ENCODE measurements at places on chromosomes 1 and 21.
A peak's percentile ranks its signal among the peaks of the same experiment; 100 is the strongest.

GRCh38 chr1:244076740-244077139, 25.7 kb downstream of the ZBTB18 start:
- H3K4me1 ChIP-seq, result peaks cover 42% of the 10 kb centered on the region
- no peaks in the 10 kb centered on the region for H3K36me3 ChIP-seq
- no peak for DNase-seq
- H3K4me3 ChIP-seq, result no peak overlapping the region

DNA sequence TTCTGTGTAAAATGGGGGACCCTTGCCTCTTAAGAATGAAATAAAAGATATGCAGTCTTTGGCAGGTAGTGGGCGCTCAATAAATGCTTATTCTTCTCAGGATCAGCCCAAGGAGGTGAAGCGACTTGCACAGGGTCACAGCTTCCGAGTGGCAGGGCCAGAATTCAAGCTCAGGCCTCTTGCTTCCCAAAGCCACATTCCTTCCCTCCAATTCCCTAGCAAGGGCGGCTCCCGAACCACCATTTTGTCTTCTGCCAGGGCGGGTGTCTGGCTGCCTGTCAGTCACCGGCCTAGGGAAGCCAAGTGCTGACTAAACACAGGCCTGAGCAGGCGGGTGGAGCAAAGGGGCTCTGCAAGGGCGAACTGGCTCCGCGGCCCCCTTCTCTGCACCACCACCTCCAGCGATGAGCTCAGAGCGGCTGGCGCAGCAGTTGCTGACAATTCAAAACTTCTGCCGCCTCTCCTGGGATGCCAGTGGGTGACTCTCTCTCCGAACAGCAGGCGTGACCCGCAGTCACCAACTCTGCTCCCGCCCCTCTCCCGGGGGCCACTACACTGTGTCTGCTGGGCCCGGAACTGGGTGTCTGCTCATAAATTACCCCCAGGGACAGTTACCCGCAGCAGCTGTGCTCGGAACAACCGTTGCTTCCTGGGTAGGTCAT, 10.8 kb downstream of the GPR3 start:
- no peaks in the 10 kb centered on the region for H3K36me3 ChIP-seq
- H3K27me3 ChIP-seq, result no peaks in the 10 kb centered on the region
- DNase-seq, result peak; percentile 46
- no peak overlapping the region for H3K4me3 ChIP-seq

DNA sequence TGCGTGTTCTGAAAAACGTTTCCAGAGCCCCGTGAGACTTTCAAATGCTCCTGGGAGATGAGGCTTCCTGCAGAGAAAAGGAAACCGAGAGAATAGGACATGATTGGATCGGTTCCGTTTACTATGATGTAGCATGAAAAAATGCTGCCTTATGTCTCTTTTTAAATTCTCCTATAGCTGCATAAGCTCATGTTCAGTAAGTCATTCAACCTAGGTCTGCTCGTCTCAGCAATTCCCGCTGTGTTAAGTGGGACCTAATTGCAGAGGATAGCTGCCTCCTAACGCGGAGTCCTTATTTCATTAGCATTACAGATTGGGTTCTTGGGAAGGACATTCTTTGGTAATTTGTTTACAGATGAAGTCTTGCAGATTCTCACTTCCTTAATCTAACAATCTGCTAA, 165.3 kb downstream of the GALNT2 start:
- H3K4me1 ChIP-seq, result no peaks in the 10 kb centered on the region
- DNase-seq, result no peak
- H3K27ac ChIP-seq, result no peak overlapping the region
- no peaks in the 10 kb centered on the region for H3K27me3 ChIP-seq
- no peak overlapping the region for H3K4me3 ChIP-seq

DNA sequence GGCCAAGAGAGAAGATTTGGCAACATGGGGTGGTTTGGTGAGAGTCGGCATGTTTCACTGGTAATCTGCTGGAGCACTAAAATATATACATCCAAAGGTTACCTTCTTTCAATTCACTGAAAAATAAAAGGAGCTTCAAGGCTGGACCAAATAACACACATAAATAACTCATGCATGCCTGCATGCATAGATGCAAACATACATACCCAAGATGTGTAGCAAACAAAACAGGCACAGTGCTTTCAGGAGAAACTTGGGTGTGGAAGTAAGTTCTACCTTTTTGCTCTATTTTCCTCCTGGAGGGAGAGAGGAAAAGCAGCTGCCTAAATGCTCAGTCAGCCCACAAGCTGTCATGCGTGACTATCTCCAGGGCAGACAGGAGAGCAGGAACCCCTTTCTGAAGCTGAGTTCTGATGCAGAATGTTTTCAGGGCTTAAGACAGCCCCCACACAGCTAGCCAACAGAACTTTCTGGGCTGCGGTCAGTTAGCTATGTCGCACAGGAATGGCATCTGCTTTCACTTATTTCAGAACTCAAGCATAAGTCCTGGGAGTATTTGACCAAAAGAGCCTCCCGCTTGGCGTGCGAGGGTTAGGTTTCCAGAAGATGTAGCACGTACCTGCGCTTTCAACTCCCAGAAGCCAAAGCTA, 166.2 kb downstream of the TOMM20 start:
- peak overlapping the region; percentile 35 for H3K4me3 ChIP-seq
- H3K36me3 ChIP-seq, result no peaks in the 10 kb centered on the region
- H3K27me3 ChIP-seq, result no peaks in the 10 kb centered on the region
- peak; percentile 10 for DNase-seq
- peaks cover 57% of the 10 kb centered on the region for H3K4me1 ChIP-seq

GRCh38 chr1:54163051-54163450, 10.3 kb upstream of the CDCP2 start:
- no peaks in the 10 kb centered on the region for H3K4me1 ChIP-seq
- no peak overlapping the region for H3K27ac ChIP-seq
- no peak for DNase-seq

DNA sequence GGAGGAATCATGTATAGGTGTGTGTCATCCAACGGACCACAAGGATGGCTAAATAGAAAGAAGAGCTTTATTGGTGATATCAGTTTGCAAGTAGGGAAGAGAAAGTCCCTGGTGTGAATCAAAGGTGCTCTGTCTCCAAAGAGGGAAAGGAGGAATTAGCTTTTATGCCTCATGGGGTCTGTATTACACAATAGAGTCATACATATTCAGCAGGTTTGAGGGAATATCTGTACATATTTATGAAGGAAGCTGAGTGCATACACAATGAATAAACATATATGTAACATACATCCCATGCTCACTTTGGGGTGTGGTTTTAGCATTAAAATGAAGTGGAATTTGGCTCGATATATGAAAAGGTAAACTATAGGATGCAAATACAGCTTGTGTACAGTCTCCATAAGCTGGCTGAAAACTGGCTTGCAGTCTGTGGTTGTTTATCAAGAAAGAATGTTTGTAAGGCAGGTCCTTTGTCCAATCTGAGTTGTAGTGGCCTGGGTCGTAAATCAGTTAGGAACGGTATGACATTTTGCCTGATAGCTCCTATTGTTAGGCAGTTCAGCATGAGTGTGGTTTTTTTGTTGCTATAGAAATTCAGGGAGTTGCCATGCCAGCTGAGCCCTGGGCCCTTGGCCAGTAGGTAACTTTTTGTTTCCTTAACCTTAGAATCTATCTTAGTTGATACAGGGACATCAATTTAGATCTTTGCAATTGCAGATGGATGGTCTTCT, 198.0 kb upstream of the ZP4 start:
- no peak for DNase-seq
- H3K4me3 ChIP-seq, result no peak overlapping the region
- H3K4me1 ChIP-seq, result no peaks in the 10 kb centered on the region
- no peaks in the 10 kb centered on the region for H3K27me3 ChIP-seq
- no peaks in the 10 kb centered on the region for H3K36me3 ChIP-seq

DNA sequence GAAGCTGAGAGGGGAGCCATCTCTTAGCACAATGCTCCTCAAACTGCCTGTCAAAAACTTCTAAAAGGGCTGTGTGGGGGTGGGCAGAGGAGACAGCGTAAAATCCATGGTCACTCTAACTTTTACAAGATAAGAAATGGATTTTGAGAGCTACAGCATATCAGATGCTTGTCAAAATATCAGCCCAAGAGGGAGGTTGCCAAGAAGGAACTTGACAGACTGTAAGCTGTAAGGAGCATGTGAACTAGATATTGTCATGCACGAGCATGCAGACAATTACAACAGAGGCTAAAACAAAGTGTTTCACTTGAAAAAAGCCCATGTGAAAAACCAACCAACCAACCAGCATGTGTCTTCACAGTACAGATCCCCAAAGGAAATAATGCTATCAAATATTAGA, 107.3 kb upstream of the B3GALT2 start:
- no peaks in the 10 kb centered on the region for H3K36me3 ChIP-seq
- no peak overlapping the region for H3K4me3 ChIP-seq
- no peaks in the 10 kb centered on the region for H3K4me1 ChIP-seq
- no peak overlapping the region for H3K27ac ChIP-seq
- H3K27me3 ChIP-seq, result no peaks in the 10 kb centered on the region

GRCh38 chr1:214319938-214320337, 39.0 kb downstream of the SMYD2 start:
- no peak overlapping the region for H3K4me3 ChIP-seq
- no peak for DNase-seq
- H3K36me3 ChIP-seq, result peaks cover 19% of the 10 kb centered on the region

GRCh38 chr21:33559813-33560212, 17.0 kb downstream of the SON start:
- peaks cover 21% of the 10 kb centered on the region for H3K4me1 ChIP-seq
- DNase-seq, result no peak
- no peaks in the 10 kb centered on the region for H3K27me3 ChIP-seq

GRCh38 chr1:41878911-41879310, 39.8 kb downstream of the HIVEP3 start:
- no peaks in the 10 kb centered on the region for H3K36me3 ChIP-seq
- H3K27me3 ChIP-seq, result no peaks in the 10 kb centered on the region
- peaks cover 6% of the 10 kb centered on the region for H3K4me1 ChIP-seq
- no peak overlapping the region for H3K4me3 ChIP-seq

GRCh38 chr1:204680461-204680860, 5.1 kb downstream of the LRRN2 start:
- H3K27ac ChIP-seq, result no peak overlapping the region
- no peak for DNase-seq
- no peak overlapping the region for H3K4me3 ChIP-seq
- no peaks in the 10 kb centered on the region for H3K36me3 ChIP-seq
- H3K4me1 ChIP-seq, result no peaks in the 10 kb centered on the region

- no peaks in the 10 kb centered on the region for H3K36me3 ChIP-seq
- DNase-seq, result no peak
- no peak overlapping the region for H3K27ac ChIP-seq
- H3K27me3 ChIP-seq, result no peaks in the 10 kb centered on the region
- H3K4me3 ChIP-seq, result no peak overlapping the region
These were observed 91.7 kb downstream of the C1orf94 start for GRCh38 chr1:34268311-34268954.

DNA sequence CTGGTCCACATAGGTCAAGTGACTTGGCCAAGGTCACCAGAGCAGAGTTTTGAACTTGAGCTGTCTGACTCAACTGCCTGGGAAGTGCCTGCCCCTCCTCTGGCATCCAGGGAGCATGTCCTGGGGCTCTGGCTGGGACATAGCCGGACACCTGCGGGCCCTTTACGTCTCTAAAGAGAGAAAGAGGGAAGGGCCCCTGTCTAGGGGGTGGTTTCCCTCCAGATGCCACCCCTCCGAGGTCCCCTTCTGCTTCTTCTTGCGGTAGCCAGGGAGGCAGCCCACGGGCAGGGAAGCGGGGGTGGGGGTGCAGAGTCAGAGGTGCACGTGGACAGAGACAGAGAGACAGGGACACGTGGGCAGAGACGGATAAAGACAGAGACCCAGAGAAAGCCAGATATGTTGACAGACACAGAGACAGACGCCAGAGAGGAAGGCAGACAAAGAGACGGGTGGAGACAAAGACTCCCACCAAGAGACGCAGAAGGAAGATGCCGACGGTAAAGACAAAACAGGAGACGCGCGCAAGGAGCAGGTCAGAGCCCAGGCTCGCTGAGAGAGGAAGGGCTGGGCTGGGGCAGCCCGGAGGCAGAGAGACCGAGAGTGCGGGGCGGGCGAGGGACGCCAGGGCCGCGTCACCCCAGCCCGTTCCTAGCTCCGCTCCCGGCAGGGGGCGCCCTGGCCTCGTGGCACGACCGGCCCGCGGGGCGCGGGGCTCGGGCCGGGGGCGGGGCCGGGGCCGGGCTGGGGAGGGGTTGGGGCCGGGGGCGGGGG, 458 bp upstream of the ALPL start:
- H3K4me3 ChIP-seq, result no peak overlapping the region
- peak; percentile 43 for DNase-seq
- H3K27me3 ChIP-seq, result peaks cover 19% of the 10 kb centered on the region
- H3K27ac ChIP-seq, result no peak overlapping the region

- H3K4me3 ChIP-seq, result no peak overlapping the region
- H3K27me3 ChIP-seq, result peaks cover 23% of the 10 kb centered on the region
- H3K36me3 ChIP-seq, result no peaks in the 10 kb centered on the region
- H3K4me1 ChIP-seq, result peaks cover 4% of the 10 kb centered on the region
These were observed 62.2 kb downstream of the ELK4 start for GRCh38 chr1:205569411-205570172.

DNA sequence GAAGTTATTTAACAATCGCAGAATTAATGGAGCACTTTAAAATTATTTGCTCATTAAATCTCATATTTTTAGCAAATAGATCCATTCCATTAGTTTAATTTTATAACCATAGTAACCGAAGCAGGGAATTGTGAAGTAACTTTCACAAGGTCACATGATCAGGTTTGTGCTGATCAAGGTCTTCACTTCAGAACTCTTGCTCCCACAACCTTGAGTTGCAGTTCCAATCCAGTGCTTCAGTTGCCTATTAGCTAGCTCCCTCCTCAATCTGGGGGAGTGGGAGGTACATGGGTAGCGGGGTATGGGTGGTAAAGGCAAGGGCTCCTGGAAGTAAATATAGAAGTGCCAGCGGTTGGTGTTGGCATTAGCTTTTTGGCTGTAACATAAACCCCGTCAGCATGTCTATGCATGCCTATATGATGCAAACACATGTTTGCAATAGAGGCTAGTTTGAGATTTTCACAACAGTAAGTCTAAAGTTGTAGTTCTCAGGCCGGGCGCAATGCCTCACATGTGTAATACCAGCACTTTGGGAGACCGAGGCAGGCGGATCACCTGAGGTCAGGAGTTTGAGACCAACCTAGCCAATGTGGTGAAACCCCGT, 5.8 kb downstream of the ATP5IF1 start:
- H3K4me1 ChIP-seq, result peaks cover 50% of the 10 kb centered on the region
- DNase-seq, result no peak

DNA sequence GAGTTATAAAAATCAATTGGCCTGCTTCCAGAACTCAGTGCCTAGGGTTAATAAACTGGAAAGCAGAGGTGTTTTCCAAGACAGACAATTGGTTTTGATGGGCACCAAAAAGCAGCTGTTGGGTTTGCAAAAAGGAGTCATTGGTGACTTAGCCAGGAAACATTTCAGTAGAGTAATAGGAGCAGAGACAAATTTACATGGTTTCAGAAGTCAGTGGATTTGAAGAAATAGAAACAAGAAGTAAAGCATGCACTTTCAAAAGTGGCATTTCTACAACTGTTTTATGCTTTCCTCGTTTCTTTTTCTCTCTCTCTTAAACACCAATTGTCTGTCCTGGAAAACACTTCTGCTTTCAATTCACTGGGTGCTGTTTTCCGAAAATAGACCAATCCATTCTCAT, 87.8 kb downstream of the GLUL start:
- no peaks in the 10 kb centered on the region for H3K27me3 ChIP-seq
- DNase-seq, result no peak
- peaks cover 13% of the 10 kb centered on the region for H3K4me1 ChIP-seq
- H3K4me3 ChIP-seq, result no peak overlapping the region
- no peaks in the 10 kb centered on the region for H3K36me3 ChIP-seq
